ENCODE measurements at places on chromosomes 6 and 20.

DNA sequence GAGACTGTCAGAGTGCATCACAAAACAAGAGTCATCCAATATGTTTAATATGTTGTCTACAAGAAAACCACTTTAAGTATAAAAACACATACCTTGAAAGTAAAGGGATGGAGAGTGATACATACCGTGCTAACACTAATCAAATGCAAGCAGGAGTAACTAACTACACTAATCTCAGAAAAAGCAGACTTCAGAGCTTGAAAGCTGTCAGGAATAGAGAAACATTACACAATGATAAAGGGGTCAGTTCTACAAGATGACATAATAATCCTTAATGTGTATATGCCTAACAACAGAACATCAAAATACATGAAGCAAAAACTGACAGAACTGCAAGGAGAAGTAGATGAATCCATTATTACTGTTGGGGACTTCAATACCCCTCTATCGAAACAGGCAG is 59.7 kb upstream of the SMIM29 start:
- DNase-seq = no peak

- no peak for DNase-seq
Observed at GRCh38 chr6:3339811-3340210, 81.1 kb downstream of the PSMG4 start.

GRCh38 chr6:17091122-17091521 is 10.7 kb upstream of the STMND1 start:
- DNase-seq = no peak

DNA sequence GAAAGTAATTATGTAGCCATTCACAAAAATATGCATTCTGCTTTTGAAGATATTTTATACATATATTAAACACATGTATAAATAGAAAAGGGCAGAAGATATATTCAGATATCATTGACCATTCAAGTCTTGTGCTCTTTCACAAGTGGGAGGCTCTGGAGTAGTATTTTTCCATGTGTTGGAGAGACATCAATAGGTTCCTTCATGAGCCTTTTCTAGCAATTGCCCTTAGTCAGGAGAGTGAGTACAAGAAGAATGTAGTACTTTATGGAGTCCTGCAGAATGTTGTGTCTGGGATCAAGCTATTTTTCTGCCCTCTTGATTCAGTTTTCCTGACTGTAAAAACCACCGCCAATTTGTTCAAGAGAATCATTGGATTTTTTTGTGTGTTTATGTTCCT is 117.9 kb downstream of the LRRC1 start:
- no peak for DNase-seq

DNA sequence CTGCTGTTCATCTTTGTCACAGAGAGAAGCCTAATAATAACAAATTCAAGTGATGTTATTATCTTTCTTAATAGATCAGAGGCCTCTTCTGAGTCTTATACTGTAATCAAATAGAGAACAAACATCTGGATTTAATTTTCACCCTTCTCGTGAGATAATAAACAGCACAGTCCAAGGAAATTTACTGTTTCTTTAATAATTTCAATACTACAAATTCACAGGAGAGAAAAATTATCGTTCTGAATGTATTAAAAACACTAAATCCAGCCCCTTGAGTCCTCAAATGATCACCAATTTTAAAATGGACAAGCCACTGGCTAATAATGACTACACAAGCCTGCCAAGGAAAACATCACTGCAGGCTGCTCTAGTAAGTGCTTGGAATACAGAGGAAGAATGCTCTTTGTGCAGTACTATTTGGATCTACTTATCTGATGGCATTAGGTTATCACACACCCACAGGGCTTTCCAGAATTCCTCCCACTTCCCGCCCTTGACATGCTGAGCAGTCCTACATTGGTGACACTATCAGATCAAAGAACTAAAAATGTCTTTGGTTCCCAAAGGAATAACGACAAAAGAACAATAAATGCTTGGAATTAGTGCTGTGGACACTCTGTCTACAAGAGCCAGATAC is 38.1 kb downstream of the SYNE1 start:
- DNase-seq = no peak

GRCh38 chr6:130557481-130558112 is 191.8 kb downstream of the TMEM200A start:
- no peak for DNase-seq

DNA sequence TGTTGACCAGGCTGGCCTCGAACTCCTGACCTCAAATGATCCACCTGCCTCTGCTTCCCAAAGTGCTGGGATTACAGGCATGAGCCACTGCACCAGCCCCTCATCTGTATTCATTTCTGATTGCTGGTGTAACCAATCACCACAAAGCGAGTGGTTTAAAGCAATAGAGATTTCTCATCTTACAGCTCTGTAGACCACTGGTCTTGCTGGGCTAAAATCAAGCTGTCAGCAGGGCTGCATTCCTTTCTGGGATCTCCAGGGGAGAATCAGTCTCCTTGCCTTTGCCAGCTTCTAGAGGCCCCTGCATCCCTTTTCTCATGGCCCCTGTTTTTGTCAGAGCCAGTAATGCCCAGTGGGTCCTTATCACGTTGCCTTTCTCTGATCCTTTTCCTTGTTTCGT is 49.9 kb upstream of the PMEPA1 start:
- no peak for DNase-seq

DNA sequence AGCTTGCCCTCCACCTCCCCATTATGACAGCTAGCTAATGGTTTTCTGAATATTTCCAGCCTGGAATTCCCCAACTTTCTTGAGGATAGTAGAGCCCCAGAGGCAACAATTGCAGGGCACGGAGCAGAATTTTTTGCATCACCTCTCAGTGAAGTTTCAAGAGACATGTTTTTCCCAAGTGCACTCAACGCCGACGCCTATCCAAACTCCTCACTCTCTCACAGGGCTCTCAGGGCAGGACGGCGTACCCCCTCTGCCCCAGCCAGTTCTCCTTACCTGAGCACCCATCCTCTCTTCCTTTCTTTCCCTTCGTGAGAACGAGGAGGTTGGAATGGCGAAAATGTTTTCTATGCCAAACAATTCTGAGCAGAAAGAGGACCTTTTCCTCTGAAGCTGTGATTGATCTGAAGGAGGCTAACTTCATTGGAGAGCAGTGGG is 83.1 kb upstream of the FOXQ1 start:
- DNase-seq = no peak

GRCh38 chr6:109257494-109257893 is 124.8 kb downstream of the CD164 start:
- DNase-seq = no peak

- DNase-seq = no peak
Observed at GRCh38 chr6:53672237-53672636, 6.7 kb upstream of the KLHL31 start.

- DNase-seq = no peak
Observed at GRCh38 chr6:108604156-108604555, 43.4 kb downstream of the FOXO3 start.

- DNase-seq = no peak
Observed at GRCh38 chr20:25525867-25526266, 59.5 kb downstream of the NINL start.

DNA sequence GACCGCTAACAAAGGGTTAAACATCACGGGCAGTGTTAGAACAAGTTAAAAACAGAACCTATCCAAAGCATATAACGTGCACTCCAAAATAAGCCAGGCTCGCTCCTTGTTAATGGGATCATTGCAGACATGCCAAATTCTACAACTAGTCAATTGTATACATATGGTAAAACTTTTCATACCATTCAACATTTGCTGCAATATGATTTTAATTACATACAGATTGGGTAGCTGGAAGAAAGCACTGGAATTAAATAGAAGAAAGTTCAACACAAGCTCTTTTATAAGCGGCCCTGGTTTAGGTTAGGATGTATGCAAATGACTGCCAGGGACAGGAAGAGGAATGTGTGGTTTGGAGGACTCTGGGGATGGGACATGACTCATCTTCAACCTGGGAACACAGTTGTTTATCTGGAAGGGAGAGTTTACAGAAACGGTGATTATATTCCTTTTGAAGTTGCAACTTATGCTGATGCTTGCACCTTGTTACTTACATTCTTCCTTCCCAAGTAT is 62.5 kb upstream of the TIAM2 start:
- no peak for DNase-seq

- DNase-seq = no peak
Observed at GRCh38 chr20:16005021-16005914, 568.0 kb downstream of the KIF16B start.

- no peak for DNase-seq
Observed at GRCh38 chr20:824490-824889, 9.0 kb upstream of the FAM110A start.

DNA sequence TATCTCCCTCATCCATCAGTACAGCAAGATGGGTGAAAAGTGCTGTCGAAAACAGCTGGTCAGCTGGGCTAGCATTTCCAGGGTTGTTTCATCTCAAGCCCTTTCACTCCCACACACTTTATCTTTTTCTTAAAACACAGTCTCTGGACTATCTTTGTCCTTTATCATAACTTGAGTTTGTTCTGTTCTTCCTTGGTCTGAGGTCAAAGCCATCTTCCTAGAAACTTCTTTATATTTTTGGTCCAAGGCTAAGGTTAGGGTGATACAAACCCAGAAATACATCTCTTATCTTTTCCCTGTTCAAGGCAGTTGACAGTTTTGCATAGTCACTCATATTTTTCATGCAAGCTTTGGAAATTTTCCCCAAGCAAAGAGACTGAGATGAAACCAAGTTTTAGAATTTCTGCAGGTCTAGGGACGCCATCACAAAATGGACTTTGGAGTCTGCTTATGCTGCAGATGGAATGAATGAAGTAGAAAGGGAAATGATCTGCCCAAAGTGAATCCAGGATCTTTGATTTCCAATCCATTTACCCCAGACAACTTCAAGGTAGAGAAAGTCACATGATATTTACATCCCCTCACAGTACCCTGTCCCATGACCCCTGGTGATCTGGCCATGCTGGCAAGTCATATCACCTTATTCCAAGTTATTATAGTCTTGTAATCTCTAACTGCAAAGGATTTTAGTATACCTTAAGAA is 297.0 kb downstream of the ZNF217 start:
- DNase-seq = no peak

GRCh38 chr6:136318676-136319075 is 29.0 kb upstream of the BCLAF1 start:
- DNase-seq = no peak

- no peak for DNase-seq
Observed at GRCh38 chr6:46022106-46022948, 6.7 kb upstream of the CLIC5 start.

- DNase-seq = no peak
Observed at GRCh38 chr6:149300563-149300962, 16.9 kb upstream of the TAB2 start.

GRCh38 chr6:38587766-38588362 is 51.9 kb downstream of the BTBD9 start:
- DNase-seq = no peak

GRCh38 chr20:34954904-34955230 is 739 bp downstream of the GSS start:
- no peak for DNase-seq

DNA sequence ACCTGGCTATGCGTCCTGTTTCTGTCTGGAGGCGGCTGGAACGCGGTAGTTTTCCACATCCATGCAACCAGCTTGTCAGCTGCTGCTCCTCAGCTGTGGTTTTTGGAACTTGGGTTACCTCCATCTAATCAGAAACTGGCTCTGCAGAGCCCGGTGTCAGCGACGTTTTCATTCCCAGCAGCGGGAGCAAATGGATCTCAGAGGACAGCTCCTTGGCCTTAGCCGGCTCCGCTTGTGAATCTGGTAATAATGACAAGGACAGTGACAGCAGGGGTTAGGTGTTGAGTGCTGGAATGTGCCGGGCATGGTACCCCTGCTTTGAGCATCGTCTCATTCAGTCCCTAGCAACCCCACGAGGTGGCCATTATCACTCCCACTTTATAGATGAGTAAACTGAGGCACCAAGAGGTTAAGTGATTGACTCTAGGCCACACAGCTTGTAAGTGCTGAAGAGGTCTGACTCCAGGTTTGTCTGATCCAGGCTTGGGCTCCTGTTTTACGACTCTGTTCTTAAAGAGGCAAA is 1.3 kb downstream of the SLCO4A1 start:
- DNase-seq = no peak

GRCh38 chr6:10407674-10408054 is 7.2 kb downstream of the TFAP2A start:
- no peak for DNase-seq

DNA sequence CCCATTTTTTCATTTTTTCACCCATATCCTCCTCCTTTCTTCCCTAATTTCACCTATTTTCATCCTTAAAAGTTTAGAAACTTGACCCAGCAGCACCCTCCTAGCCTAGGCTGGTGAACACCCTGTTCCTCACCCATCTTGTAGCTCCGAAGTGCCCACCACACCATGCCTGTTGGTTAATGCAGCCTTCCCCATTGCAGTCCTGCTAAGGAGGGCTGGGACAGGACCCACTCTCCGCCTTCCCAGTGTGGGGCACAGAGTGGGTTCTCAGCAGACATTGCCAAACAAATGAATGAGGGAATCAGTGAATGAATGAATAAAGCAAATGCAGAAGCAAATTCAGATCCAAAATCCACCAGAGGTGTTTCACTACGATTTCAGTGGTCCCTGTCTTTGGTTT is 45.7 kb downstream of the CTCFL start:
- DNase-seq = no peak

GRCh38 chr6:12030993-12031550 is 19.0 kb downstream of the HIVEP1 start:
- DNase-seq = no peak

DNA sequence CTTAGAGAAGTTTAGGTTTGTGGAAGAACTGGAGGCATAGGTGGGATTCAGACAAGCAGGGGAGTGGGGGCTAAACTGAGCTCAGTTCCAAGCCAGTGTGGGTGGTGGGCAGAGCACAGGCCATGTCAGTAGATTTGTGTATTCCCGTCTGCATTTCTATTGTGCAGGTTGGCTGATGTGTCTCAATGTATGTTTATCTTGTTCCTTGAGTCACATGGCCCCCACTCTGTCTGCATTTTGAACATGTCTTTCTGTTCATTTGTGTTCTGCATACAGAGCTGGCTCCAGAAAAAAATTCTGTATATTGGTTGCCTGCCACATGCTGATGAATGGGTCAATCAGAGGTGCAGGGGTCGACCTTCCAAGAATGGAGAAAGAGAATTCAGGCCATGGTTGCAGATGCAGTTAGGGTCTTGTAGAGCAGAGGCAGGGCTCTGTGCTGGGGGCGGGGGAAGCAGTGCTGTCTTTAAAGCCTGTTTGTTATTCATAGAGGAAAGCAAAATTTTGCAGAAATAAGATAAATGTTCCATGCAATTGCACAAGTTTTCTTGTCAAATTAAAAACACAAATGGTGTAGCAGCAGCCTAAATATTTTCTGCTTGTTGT is 166.7 kb downstream of the CDH26 start:
- no peak for DNase-seq

GRCh38 chr6:114007516-114007915 is 36.6 kb upstream of the HDAC2 start:
- no peak for DNase-seq

- no peak for DNase-seq
Observed at GRCh38 chr20:19382386-19383340, 170.2 kb downstream of the SLC24A3 start.

- DNase-seq = no peak
Observed at GRCh38 chr6:47743744-47744143, 38.1 kb upstream of the OPN5 start.
